Naive thymus-derived CD8-positive, alpha-beta T cell (primary cell): ENCODE measurements at places on chromosomes 3 and 15. TPM values are rescaled to one million over a fixed set of nuclear protein-coding genes. Genes with fewer than 3 reads are reported as not detected.

Gene GAP43
- not detected for total RNA-seq

Gene ATP8B4
- 0.18 TPM for total RNA-seq

Gene KBTBD12
- total RNA-seq = not detected

Gene SEC61A1
- 97.9 TPM for total RNA-seq

Gene DAZL
- not detected for total RNA-seq

Gene C3orf22
- not detected for total RNA-seq
